Activated naive CD8-positive, alpha-beta T cell treated with anti-CD3 and anti-CD28 coated beads, Interleukin-2, amount 10 ng/mL, durations not matched to agents 7 days and 5 days (primary cell): ENCODE measurements at places on chromosomes 6 and 20.
A peak's percentile ranks its signal among the peaks of the same experiment; 100 is the strongest.

DNA sequence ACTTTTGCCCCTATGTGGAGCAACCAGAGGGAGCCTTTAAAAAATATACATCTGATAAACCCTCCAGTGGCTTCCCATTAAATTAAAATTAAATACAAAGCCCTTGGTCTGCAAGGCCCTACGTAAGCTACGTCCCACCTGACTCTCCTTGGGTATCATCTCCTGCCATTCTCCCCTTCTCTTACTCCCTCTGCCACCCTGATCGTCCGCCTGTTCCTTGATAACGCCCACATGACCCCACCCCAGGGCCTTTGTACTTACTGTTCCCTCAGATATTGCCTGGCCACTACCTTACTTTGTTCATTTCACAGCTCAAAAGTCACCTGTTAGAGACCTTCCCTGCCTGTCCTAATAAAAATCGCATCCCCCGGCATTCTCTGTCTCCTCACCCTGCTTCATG is 5.4 kb upstream of the NFATC2 start:
- no peak for DNase-seq

DNA sequence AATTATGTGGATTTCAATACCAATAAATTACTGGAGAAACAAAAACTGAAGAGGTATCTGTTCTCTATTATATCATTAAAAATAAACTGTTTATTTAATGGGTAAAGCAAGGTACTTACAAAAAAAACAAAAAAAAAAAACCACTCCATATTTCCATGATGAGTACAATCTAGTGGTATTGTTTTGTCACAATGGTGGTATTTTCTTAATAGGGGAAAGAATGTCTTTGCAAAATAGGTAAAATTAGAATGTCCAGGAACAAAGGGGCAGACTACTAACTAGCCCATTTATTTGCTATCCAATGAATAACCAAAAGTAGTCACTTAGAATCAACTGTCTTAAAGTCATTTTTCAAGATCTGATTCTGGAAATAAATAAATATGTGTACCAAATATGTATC is 92.0 kb downstream of the ARHGAP18 start:
- DNase-seq: no peak

DNA sequence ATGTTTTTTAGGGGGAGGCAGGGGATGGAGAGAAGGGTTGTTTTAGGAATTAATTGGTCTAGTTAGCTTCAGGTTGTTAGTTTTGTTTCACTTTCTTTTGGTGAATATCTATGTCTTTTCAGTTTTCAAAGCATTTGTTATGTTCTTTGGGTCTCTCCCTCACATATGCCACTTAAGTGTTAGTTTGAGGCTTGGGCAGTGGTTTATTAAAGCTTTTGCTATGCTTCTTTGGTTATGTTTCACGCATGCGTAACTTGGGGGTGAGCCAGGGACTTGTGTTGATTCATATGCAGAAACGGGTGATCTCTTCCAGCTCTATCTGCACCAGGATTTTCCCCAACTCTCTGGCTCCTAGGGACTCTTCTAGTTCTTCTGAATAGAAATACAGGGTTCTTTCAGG is 11.4 kb upstream of the MMS22L start:
- DNase-seq: no peak

DNA sequence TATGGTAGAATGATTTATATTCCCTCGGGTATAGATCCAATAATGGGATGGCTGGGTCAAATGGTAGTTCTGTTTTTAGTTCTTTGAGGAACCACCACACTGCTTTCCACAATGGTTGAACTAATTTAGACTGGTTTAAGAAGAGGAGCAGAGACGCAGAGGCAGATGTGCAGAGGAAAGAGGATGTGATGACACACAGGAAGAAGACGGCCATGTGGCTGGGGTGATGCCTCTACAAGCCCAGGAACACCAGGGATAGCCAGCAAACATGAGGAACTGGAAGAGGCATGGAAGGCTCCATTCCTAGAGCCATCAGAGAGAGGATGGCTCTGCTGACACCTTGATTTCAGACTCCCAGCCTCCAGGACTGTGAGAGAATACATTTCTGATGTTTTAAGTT is 218.3 kb upstream of the DTNBP1 start:
- no peak for DNase-seq

- DNase-seq: no peak
Observed at GRCh38 chr6:43442935-43443334, 12.4 kb downstream of the DLK2 start.

DNA sequence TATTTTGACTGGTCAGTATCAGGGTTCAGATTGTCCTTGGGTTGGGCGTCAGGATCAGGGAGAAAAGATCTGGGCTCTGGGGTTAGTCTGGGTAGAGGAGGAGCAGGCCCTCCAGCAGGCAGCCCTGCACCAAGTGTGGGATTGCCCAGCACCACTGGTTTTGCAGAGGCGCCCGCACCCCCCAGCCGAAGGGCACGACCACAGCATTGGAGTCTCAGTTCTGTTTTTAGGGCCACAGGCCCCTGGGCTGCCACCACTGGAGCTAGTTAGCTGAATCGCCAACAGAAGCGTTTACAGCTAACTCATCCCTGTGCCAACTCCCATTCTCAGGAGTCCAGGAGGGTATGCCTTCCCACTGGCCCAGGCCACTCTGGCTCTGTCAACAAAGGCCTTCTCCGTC is 84.2 kb downstream of the TCP11 start:
- no peak for DNase-seq

- no peak for DNase-seq
Observed at GRCh38 chr6:39086294-39086693, 28.7 kb downstream of the SAYSD1 start.

GRCh38 chr20:45095805-45096238 is 5.1 kb downstream of the KCNS1 start:
- DNase-seq: no peak

GRCh38 chr20:19583532-19584175 is 174.4 kb upstream of the RIN2 start:
- peak; percentile 77 for DNase-seq

DNA sequence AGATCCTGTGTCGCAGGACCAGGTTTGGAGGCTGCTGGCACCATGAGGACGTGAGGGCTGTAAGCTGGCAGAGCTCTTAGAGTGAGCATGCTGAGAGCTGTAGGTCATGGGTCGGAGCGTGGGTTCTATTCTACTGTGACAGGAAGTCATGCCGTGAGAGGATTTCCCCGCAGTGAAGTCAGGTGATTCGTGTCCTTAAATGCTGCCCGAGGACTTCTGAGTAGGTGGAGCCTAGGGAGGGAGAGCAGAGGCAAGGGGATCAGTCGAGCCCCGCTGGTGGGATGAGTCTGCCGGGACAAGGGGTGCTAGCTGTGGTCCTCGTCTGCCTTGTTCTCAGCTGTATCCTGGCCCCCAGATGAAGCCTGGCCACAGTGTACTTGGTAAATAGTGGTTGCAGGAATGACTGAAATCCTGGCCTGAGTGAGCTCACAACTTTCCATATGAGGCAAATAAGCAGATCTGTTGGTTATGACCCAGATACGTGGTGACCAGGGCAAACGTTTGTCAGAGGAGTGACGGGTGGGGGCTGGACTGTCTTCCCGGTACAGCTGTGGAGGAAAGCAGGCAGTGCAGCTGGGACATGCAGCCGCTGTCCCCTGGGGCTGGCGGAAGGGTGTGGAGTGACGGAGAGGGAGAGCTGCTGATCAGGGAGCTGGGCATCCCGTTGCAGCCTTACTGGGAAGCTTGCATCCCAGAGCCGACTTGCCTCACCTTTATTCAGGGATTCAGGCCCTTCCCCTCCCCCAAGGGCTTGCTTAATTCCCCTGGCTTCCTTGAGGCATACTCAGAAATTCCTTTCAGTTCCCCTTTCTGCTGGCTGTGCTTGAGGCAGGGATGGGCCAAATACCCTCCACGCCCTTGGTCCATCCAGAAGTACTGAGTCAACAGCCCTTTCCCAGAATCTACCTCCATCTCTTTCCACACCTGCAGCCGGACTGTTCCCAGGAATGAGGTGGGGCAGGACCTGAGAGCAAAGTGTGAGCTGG is 250.9 kb upstream of the RREB1 start:
- DNase-seq: peak; percentile 51

DNA sequence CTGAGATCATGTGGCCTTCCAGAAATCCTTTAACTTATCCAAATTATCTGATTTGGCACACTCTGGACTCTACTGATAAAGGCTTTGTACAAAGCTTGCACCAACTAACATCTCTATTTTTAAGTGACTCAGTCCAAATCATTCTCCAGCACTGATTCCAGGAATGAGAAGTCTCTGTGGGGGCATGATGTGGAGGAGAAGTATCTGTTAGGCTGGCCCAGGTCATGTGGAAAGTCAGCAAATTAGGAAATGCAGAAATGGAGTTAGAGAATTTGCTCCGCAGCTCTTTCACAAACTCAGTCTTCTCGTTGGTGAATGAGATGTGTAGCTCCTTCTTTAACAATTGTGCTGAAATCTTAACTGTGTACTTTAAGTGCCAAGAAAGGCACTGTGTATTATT is 165.7 kb downstream of the ZNF217 start:
- no peak for DNase-seq

- DNase-seq: no peak
Observed at GRCh38 chr20:43954704-43955061, 40.0 kb downstream of the TOX2 start.

DNA sequence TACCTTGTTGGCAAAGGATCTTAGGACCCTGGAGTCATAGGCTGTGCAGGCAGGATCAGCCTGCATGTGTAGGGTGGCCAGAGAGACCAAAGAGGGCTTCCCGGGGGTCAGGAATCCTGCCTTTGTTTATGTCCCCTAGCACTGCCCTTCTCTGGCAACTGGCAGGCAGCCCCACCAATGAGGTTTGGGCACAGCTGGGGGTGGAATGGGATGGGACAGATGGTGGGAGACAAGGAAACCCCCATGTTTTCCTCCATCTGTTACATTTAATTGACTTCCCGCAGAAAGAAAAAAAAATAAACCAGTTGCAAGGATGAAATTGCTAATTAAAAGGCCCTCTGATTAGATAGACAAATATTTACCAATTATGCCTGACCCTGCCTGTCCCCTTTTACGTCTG is 27.6 kb downstream of the CD40 start:
- no peak for DNase-seq

DNA sequence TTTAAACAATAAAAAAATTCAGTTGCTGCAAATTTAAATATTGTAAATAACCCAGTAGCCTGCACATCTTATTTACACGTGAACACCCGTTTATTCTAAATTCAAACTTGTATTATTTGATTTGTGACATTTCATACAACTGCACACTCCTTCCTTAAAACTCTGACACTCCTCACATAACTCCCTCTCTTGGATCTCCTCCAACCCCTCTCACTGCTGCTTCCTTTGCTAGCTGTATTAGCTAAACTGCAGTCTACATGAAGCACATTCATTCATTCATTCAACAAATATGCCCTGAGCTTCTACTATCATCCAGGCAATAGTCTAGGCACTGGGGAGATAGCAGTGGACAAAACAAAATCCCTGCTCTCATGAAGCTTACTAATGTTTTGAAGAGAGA is 47.0 kb downstream of the FBXL4 start:
- DNase-seq: no peak

GRCh38 chr6:155077784-155078183 is 82.7 kb downstream of the TIAM2 start:
- DNase-seq: no peak

DNA sequence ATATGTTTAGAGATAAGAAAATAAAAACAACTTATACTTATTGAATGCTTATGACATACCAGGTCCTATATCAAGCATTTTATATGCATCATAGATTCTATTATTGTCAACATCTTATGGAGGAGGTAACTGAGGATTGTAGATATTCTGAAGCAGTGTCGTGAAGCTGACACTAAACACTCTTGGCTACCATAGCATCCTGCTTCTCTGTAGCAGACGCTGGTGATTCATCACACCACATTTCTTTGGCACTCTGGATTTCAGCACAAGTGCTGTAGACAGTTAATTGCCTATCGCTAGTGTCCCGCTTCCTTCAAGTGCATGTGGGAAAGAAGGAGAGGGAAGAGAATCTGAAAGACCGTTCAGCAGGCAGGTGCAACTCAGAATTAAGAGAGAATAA is 317.1 kb downstream of the PLCB1 start:
- no peak for DNase-seq

- DNase-seq: no peak
Observed at GRCh38 chr20:20680991-20681508, 31.4 kb downstream of the RALGAPA2 start.

- DNase-seq: no peak
Observed at GRCh38 chr6:125273965-125274364, 27.8 kb downstream of the HDDC2 start.

DNA sequence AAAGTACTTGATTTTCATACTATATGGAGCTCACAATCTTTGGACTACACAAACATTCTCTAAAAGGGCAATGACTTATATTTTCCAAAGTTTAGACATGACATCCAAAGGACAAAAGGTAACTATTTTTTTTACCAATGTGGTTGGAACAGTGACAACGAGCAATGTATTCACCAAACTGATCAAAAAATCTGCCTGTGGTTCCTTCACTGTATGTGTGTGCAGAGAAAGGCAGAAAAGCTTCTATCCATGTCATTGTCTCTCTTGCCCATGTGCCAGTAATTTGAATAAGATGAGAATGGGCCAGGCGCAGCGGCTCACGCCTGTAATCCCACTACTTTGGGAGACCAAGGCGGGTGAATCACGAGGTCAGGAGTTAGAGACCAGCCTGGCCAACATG is 25.5 kb downstream of the MCUR1 start:
- DNase-seq: no peak

GRCh38 chr6:163291622-163292021 is 122.9 kb upstream of the QKI start:
- DNase-seq: no peak

GRCh38 chr6:38514399-38514798 is 125.3 kb downstream of the BTBD9 start:
- DNase-seq: no peak

DNA sequence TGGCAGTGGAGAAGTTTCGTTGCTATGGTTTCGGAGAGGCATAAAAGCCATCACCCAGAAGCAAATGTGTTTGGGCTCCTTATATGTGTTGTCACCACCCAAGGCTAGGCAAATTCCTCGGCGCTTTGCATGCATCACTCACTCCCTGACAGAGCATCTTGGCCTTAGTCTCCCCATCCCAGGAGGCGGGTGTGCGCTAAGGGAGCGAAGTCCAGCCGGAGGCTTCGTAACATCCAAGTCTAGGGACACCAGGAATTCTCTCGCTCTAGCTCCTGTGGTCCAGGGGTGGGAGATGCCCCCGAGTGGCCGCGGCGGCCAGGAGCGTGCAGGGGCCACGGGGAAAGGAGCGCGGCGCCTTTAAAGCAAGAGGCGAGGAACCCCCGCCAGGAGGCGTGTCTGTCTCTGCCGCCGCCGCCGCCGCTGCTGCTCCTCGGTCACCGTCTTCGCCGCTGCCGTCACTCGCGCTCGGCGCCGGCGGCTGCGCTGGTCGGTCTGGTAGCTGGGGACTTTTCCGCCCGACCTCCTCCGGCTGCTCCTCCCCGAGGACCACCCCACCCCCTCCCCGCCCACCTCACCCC is at the start of gene GRIK2:
Gene GRIK2 (plus strand): TSS at position 458 of the 578 bp plus-strand sequence.
- peak; percentile 38 for DNase-seq

GRCh38 chr6:44127186-44128019 is at the start of the genes MRPL14 and TMEM63B:
Gene MRPL14, minus strand, starts transcription at chr6:44127452. Its CDS starts 10,841 bp downstream, at chr6:44116611.
Gene TMEM63B, plus strand, starts transcription at chr6:44127554. Its CDS starts 7,031 bp downstream, at chr6:44134585.
- peak; percentile 95 for DNase-seq

GRCh38 chr20:4370851-4371250 is 350.9 kb upstream of the PRND start:
- no peak for DNase-seq

GRCh38 chr20:23528867-23529431 is 38.0 kb downstream of the CST8 start:
- no peak for DNase-seq

GRCh38 chr6:129683601-129684322 is 26.2 kb downstream of the ARHGAP18 start:
- peak; percentile 38 for DNase-seq

- no peak for DNase-seq
Observed at GRCh38 chr6:22755605-22756004, 186.2 kb downstream of the HDGFL1 start.

- no peak for DNase-seq
Observed at GRCh38 chr6:87697581-87698546, 4.2 kb downstream of the AKIRIN2 start.

- DNase-seq: peak; percentile 67
Observed at GRCh38 chr20:57346477-57346876, 4.6 kb upstream of the RAE1 start.
